ENCODE measurements at places on chromosomes 1 and 21.

- H3K4me3 ChIP-seq = peak overlapping the region; percentile 94
- no peaks in the 10 kb centered on the region for H3K27me3 ChIP-seq
- H3K4me1 ChIP-seq = peaks cover 11% of the 10 kb centered on the region
- no peaks in the 10 kb centered on the region for H3K36me3 ChIP-seq
- H3K27ac ChIP-seq = no peak overlapping the region
- DNase-seq = no peak
Measured at GRCh38 chr1:157992833-157993146, 655 bp upstream of the KIRREL1 start.

DNA sequence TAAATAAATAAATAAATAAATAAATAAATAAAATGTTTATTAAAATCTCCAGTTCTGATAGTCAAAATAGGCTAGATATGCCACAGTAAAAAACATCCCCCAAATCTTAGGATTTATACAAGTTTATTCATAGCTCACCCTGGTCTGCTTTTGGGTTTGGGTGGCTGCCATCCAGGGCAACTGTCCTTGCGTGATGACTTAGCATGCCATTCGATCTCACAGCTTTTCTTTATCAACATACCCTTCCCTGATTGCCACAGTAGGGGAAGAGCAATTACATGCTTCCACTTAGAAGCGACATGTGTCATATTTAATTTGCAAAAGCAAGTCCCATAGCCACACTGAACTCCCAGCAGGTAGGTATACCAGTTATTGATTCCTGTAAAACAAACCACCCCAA lies 52.7 kb downstream of the TEX35 start:
- H3K4me1 ChIP-seq = no peaks in the 10 kb centered on the region
- no peak for DNase-seq
- H3K36me3 ChIP-seq = no peaks in the 10 kb centered on the region
- no peak overlapping the region for H3K27ac ChIP-seq
- no peaks in the 10 kb centered on the region for H3K27me3 ChIP-seq
- no peak overlapping the region for H3K4me3 ChIP-seq

GRCh38 chr1:150268340-150268704 lies 494 bp downstream of the APH1A start:
- peak overlapping the region; percentile 76 for H3K27ac ChIP-seq
- no peaks in the 10 kb centered on the region for H3K27me3 ChIP-seq
- H3K4me1 ChIP-seq = peaks cover 18% of the 10 kb centered on the region
- H3K4me3 ChIP-seq = peak overlapping the region; percentile 75

- no peaks in the 10 kb centered on the region for H3K36me3 ChIP-seq
- no peak overlapping the region for H3K4me3 ChIP-seq
- H3K4me1 ChIP-seq = no peaks in the 10 kb centered on the region
- H3K27me3 ChIP-seq = no peaks in the 10 kb centered on the region
Measured at GRCh38 chr21:45582128-45582527, 39.9 kb upstream of the SLC19A1 start.

DNA sequence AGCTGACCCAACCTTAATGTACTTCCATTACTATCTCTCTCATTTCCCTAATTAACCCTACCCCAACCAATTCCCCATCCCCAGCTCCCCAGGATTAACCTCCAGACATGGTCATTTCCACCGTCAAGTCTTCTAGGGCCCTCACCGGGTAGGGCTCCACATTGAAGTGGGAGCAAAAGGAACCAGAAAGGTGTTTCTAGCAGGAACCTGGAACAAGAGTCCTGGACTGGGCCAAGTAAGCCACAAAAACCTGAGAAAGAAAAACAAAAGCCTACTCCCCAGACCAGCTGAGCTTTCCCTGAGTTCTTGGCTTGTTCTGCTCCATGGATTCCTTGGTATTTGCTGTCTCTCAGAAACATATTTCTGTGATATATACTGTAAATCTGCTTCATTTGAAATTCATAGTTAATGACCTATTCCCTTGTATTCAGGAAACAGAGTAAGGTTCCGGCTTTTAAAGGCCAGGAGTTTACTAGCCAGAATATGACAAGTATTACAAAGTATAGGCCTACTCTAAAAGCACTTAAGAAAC lies 58.4 kb downstream of the SYF2 start:
- H3K27me3 ChIP-seq = no peaks in the 10 kb centered on the region
- no peak overlapping the region for H3K4me3 ChIP-seq
- no peak overlapping the region for H3K27ac ChIP-seq
- no peaks in the 10 kb centered on the region for H3K4me1 ChIP-seq
- H3K36me3 ChIP-seq = no peaks in the 10 kb centered on the region

DNA sequence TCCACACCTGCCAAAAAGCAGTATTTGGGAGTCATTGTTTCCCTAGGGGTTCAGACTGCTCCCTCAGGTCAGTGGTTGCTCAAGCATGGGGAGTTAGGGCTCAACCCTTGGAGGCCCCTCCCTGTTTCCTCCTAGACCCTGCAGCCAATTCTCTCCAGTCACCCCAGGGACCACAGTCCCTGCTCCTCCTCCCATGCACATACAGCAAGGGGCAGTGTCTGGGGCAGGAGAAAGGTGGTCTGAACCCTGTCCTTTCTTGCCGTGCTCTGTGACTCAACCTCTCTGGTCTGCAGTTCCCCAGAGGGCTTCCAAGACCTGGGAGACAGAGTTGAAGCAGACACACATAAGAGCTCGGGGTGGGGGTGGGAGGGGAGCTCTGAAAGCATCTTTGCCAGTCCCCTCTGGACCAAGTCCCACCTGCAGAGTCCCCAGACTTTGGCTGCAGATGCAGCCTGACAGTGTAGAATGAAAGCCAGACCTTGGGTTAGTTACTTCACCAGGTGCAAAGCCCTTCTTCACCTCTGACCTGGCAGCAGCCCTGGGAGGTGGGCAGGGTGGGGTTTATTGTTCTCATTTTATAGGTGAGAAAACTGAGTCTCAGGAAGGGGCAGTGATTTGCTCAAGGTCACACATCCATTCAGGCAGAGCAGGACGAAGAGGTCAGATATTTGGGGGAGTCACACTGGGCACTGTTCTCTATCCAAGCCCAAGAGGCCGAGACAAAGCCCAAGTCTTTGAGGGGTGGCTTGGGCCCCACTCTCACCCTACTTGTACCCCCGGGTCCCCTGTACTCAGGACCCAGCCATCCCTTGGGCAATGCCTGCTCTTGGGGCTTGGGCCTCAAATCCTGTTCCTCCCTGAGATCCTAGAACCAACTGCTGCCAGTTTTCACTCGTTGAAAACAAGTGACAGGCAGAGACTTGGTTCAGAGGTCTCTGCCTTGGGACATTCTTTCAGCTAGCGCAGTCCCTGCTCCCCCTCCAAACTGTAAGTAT lies 748 bp downstream of the PDZK1IP1 start:
- no peaks in the 10 kb centered on the region for H3K4me1 ChIP-seq
- no peak for DNase-seq
- no peaks in the 10 kb centered on the region for H3K27me3 ChIP-seq
- H3K36me3 ChIP-seq = no peaks in the 10 kb centered on the region

Measured in cardiac muscle cell (in vitro differentiated cells and primary cell).